ENCODE measurements at places on chromosomes 2 and 18.

GRCh38 chr2:40230186-40230585, 221.7 kb downstream of the SLC8A1 start:
- DNase-seq: no peak

GRCh38 chr2:206693399-206694137, 24.6 kb downstream of the DYTN start:
- DNase-seq: peak; percentile 75

GRCh38 chr18:36386150-36386920, 88.8 kb downstream of the FHOD3 start:
- no peak for DNase-seq

DNA sequence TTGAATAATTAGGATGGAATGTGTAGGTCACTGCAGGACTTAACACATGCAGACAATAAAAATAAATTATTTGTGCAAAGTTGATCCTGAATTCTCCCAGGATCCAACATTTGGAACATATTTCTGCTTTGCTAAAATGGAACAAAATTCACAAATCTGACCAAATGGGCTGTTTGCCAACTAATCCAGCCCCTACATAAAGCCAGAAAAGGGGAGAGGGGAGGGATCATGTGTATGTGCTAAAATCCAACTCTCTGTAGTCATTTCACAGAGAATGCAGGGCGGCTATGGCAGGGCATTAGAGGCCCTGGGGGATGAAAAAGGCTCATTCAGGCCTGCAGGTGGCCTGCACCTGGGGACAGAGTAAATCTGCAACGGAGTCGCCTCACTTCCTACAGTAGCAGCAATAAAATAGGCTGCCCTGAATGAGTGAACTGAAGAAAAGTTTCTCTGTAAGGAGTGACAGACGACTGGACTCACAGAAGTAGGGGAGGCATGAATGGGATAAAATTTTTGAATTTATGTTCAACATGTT, 4.0 kb upstream of the ZFP36L2 start:
- DNase-seq: no peak
